ENCODE measurements at places on chromosomes 12 and 14.

DNA sequence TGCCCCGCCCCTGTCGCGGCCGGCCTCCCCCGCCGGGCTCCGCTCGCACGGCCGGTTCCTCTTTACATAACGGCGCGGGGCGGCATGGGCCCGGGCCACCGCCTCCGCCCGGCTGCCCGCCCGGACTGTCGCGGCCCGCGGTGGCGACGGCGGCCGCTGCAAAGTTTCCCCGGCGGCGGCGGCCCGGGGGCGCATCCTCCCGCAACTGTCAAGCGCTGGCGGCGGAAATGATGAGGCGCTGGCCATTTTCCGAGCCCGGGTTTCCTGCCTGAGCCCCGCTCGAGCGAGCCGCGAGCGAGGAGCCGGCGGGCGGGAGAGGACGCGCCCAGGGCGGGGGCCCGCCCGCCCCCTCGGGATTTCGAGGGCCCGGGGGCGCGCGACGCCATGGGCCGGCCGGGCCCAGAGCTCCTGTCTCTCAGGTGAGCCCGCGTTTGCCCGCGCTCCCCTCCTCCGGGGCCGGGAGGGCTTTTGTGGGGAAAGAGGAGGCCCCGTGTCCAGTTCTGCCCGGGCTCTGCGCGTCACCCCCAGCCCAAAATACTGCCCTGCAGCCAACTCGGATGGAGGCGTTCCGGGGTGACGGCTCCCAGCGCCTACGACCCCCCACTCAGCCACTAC, at the start of gene SH2B3:
SH2B3 (plus strand) TSS at position 65 of the 615 bp plus-strand sequence. CDS start 12,223 bp downstream, outside the sequence.
- no peak for DNase-seq

- DNase-seq, result no peak
Measured at GRCh38 chr12:2354151-2354991, 301.6 kb downstream of the CACNA1C start.

DNA sequence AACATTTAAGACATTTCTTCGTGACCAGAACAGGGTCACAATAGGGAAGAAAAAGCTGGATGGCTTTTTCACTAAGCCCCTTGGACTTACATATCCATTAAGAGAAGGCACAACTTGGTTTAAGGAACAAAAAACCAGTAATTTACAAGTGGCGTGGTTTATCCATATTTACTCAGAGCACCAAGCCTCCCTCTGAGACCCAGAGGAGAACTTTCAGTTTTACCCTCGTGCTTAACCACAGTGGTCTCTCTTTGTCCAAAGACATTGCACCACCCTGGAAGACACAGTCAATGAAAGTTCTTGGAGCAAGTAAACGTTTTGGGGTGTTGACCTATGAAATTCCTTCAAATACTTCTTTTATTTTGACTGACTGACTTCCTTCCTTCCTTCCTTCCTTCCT, 52.5 kb downstream of the SSPN start:
- DNase-seq, result no peak

DNA sequence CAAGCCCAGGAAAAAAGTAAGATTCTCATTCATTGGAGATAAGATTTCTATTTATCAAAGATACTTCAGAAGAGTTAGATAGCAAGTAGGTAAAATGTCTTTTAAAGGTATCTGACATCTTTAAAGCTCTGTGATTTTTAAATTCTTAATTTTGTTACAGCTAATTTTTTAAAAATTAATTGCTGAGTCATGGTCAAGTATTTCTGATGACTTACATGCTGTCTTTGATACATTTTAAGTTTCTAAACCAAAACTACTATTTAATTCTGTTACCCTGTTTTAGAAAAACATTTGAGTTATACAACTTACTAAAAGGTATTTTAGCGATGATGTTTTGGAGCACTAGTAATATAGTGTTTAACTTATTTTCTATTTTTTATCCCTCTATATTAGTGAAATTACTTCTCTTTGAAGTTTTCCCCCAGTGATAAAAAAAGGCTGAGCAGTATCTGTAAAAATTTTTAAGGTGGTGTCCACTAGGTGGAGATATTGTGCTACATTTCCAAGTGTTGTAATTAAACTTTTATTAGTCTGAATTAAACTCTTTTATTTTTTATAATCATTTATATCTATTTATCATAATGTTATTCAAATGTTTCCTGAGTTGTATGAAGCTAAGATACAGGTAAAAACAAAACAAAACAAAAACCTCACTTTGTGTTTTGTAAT, 11.5 kb downstream of the ALG10 start:
- no peak for DNase-seq

GRCh38 chr12:30136696-30137095, 353.0 kb upstream of the TMTC1 start:
- DNase-seq, result no peak

- DNase-seq, result no peak
Measured at GRCh38 chr12:15688838-15689625, 100.2 kb downstream of the EPS8 start.

DNA sequence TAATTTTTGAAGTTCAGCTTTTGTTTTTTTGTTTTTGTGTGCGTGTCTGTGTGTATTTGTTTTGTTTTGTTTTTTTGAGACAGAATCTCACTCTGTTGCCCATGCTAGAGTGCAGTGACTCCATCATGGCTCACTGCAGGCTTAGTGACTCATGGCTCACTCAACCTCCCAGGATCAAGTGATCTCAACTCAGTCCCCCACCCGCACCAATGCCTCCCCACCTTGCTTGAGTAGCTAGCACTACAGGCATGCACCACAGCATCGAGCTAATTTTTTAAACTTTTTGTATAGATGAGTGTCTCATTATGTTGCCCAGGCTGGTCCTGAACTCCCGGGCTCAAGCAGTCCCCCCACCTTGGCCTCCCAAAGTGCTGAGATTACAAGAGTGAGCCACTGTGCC, 981.4 kb downstream of the BCL11B start:
- no peak for DNase-seq

GRCh38 chr12:25332143-25332542, 81.4 kb upstream of the KRAS start:
- DNase-seq, result no peak

GRCh38 chr12:119681728-119682638, 14.1 kb downstream of the PRKAB1 start:
- DNase-seq, result no peak

GRCh38 chr12:111221062-111222026, 147.6 kb downstream of the PHETA1 start:
- DNase-seq, result no peak

- no peak for DNase-seq
Measured at GRCh38 chr14:101193106-101193844, 289.8 kb upstream of the RTL1 start.

- no peak for DNase-seq
Measured at GRCh38 chr12:1791104-1791841, 29.1 kb upstream of the LRTM2 start.

GRCh38 chr12:1517007-1517406, 77.4 kb downstream of the FBXL14 start:
- no peak for DNase-seq

- no peak for DNase-seq
Measured at GRCh38 chr14:71610149-71610548, 322.1 kb upstream of the RGS6 start.

DNA sequence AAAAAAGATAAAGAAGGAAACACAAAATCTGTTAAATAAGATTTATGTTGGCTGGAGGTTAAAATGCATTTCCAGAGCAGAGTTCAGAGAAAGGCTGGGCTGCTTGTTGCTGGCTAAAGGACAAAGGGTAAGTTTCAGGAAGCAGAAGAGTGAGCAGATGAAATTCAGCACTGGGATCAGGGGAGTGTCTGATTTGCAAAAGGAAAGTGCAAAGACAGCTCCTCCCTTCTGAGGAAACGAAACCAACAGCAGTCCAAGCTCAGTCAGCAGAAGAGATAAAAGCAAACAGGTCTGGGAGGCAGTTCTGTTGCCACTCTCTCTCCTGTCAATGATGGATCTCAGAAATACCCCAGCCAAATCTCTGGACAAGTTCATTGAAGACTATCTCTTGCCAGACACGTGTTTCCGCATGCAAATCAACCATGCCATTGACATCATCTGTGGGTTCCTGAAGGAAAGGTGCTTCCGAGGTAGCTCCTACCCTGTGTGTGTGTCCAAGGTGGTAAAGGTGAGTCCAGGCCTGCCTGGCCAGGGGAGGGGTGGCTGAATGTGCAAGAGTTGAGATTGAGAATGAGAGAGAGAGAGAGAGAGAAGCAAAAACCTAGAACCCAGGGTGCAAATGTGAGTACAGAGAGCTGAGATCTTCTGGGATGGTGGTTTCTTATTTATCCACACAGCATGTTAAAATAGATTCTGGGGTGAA, at the start of gene OAS1:
OAS1 (plus strand) TSS at position 251 of the 703 bp plus-strand sequence; CDS start at position 329, 78 bp downstream.
- no peak for DNase-seq

DNA sequence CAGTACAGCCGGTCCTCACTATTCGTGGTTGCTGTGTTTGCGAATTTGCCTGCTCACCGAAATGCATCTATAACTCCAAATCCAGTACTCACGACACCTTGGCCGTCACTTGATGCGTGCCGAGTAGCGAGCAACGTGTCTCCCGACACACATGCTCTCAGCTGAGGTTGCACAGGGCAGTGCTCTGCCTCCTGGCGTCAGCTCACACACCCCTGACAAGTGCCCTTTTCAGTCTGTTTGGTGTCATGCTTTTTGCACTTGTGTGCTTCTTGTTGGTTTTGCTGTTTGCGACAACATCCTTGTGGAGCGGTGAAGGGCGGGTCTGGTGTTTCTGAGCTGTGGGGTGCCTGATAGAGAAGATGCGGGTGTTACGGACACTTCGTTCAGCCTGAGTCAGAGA, 110.4 kb upstream of the RFLNA start:
- DNase-seq, result no peak

DNA sequence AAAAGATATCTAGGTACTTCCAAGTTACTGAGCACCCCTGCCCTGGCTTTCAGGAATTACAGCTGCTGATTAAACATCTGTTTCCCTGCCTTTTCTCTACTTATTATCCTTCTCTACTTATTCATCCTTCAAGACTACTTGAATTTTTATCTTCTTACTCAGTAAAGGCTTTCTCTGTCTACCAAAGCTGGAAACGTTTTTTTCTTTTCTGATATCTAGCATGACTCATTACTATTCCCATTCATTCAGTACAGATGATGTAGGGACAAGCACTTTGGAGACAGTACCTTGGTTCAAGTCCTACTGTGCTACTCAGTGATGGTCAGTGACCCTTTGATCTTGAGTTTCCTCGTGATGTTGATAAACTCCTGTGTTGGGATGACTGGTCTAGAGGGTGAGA, 848.7 kb downstream of the NRXN3 start:
- DNase-seq, result no peak

- no peak for DNase-seq
Measured at GRCh38 chr12:38744041-38744440, 161.3 kb downstream of the CPNE8 start.

DNA sequence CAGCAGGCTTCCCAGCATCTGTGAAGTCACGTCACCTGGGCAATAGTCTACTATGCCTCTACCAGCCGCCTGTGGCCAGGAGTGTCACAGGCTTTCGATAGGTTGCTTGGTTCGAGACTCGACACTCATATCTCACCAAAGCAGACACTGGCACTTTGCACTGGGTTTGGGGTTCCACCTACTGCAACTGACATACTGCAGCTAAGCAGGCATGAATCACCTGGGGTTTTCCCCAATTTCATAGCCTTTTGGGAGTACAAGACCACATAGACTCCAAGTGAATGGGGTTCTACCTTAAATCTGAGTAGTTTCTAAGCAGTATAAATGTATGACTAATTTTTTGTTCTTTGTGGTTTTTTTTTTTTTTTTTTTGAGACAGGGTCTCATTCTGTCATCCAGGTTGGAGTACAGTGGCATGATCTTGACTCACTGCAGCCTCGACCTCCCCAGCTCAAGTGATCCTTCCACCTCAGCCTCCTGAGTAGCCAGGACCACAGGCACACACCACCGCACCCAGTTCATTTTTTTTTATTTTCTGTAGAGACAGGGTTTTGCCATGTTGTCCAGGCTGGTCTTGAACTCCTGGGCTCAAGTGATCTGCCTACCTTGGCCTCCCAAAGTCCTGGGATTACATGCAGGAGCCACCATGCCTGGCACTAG, 32.1 kb downstream of the DMAC2L start:
- DNase-seq, result no peak

DNA sequence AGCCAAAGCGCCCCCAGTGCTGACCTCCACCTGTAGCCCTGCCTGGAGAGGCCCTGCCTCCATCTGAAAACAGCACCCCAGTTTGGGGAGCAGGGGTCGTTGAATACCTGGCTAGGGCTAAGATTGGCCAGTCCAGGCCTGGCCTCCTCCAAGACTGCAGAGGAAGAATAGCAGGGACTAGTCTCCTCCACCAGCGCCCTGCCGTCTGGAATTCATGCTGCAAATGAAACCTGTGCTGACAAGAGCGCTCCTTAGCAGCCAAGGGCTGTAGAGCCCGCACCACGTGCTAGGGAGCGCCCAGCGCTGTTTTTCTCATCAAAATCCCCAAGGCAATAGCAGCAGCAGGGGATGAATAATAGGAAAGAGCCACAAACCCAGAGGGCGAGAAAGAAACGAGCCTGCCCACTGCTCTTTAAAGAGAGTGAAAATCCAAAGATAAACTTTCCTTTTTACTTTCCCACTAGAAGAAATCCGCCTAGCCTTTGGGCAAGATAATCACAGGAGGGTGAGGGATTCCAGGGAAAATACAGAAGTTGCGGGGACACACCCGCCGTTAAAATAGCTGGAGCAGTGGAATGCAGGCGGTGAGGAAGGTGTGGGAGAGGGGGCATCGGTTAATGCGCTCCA, 3.3 kb downstream of the COL2A1 start:
- no peak for DNase-seq

DNA sequence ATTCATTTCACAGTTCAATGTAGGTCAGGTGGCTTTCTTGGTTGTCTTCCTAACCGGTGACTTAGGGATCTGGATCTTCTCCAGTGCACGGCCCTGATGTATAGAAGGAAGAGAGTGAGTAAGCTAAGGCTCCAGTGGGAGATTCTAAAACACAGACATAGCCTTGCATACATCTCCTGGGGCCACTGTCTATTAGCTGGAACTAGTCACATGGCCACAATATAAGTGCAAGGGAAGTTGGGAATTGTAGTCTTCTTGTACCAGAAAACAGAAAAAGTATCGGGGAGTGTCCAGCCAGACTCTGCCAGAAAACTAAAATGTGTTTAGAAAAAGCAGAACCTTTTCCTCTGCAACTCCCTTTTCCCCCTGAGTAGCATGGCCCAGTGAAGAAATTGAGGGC, 531.6 kb downstream of the VRK1 start:
- no peak for DNase-seq

GRCh38 chr12:114920771-114921554, 237.0 kb upstream of the TBX3 start:
- DNase-seq, result no peak

GRCh38 chr14:96589577-96589976, 87.4 kb downstream of the PAPOLA start:
- DNase-seq, result no peak

Data from frontal cortex (tissue), 4 donors.